ENCODE measurements at places on chromosomes 7 and 10.

DNA sequence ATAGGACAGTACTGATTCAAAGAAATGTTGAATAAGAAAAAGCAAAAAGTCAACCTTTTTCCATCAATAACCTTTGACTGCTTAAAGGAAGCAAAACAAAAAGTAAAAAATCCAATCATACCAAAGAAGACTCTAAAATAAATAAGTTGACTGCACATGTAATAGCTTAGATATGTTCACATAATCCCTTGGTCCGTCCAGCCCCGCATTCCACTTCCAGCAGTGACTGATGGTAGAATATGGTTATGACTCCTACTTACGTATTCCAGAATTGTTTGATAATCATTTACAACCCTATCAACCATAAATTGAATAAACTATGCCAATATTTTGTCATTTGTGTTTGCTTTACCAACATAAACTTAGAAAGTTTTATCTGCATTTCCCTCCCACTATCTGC lies 77.9 kb downstream of the CTNNA3 start:
- no peak for DNase-seq

GRCh38 chr10:6128591-6129251 lies 39.9 kb downstream of the RBM17 start:
- DNase-seq = no peak

GRCh38 chr10:70551971-70552422 lies 50.5 kb downstream of the PRF1 start:
- no peak for DNase-seq

DNA sequence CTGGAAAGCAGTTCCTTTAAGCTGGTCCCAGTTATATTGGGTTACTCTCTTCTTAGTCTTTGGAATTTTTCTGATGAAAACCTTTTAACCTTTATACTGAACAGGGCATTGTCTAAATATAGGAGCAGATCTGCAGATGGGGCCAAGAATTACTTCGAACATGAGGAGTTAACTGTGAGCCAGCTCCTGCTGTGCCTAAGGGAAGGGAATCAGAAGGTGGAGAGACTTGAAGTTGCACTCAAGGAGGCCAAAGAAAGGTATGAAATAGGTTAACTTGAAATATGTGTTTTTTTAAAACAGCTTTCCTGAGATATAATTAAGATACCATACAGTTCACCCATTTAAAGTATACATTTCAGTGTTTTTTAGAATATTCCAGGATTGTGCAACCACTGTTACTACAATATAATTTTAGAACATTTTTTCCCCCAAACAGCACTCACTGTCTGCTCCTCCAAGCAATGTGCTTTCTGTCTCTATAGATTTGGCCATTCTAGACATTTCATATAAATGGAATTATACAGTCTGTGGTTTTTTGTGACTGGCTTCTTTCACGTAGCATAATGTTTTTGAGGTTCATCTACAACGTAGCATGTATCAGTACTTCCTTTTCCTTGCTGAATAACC lies 18.9 kb downstream of the OPTN start:
- no peak for DNase-seq

- DNase-seq = no peak
Measured at GRCh38 chr10:95810198-95810976, 54.4 kb downstream of the ENTPD1 start.

GRCh38 chr10:75347186-75347585 lies 54.4 kb downstream of the ZNF503 start:
- DNase-seq = no peak

DNA sequence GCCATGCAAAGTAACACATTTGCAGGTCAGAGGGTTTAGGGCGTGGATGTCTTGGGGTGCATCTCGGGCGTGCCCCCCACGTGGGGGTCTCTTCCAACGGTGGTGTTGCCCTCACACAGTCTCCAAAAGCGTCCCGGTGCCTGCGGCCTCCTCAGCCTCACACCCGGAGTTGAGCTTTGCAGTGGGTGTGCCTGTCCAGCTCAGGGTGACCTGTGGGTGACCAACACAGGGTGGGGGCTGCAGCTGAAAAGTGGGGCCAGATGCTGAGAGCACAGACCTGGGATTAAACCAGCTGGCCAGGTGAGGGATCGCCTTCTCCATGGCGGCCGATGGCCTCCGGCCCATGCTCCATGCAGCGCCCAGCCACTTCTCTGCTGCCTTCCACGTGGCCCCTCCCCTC lies 63.1 kb downstream of the PWWP2B start:
- no peak for DNase-seq

- no peak for DNase-seq
Measured at GRCh38 chr10:22723343-22723779, 9.0 kb upstream of the PIP4K2A start.

DNA sequence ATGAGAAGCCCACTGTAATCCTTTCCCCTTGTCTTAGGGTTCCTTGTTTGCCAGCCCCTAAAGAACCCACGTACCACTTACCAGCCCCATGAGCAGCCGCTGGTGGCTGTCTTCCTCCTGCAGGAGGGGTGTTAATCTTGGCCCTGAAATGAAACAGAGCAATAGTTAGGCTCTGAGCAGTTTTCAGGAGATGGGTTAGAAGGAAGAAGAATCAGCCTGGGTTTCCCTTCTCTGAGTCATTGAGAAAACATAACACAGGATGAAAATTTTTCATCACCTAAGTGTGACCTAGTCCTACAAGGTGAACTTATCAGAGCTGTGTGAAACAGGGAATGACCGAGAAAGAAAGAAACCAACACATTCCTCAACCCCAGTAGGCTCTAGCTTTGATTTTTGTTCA lies 90.0 kb downstream of the GSAP start:
- peak; percentile 53 for DNase-seq

GRCh38 chr7:139023076-139023475 lies 12.8 kb downstream of the ZC3HAV1L start:
- DNase-seq = no peak

- DNase-seq = peak; percentile 11
Measured at GRCh38 chr10:59903871-59904270, 2.5 kb downstream of the CCDC6 start.

DNA sequence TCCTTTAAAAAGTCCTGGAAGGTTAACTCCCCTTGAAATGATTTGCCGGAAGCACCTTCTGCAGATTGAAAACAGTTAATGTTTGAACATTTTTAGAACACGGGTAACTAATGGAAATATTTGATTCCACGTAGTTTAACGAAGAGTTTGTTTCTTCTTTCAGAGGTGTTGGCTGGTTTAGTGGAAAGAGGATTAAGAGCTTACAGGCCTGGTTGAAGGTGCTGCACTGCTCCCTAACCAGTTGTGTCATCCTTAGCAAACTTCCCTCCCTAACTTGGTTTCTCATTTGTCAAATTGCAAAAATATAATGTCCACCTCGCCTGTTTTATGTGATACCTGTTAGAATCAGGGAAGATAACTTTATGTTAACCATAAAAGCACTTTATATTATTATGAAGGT lies 243.0 kb upstream of the FZD8 start:
- no peak for DNase-seq

DNA sequence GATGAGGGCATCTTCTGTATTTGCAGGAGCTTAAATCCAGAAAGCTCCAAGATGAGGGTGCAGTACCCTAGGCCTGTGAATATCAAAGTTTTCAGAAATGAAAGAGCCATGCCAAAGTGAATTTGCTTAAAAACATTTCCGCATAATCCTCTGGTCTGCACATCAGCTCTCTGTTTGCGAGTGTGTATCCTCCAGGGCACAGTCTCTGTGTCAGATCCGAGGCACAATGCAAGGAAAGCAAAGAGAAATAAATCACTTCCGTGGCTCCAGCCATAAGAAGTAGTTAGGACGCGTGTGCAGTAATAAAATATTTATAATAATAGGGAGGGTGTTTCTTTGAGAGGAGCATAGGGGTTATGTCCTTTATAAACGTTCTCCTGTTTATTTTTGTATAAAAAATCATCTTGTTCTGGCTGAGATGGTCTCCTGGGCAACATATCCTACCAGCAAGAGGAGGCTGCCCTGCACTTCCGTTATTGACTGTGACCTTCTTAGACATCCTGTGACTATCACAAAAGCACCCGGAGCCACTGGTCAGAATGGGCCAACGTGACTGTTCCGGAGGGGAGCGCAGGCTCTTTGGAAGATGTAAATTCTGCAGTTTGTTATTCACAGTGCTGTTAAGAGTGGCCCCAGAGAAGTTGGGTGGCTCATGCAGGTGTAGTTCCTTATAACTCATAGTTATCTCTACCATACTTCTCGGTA lies 667.6 kb upstream of the FOXK1 start:
- no peak for DNase-seq

GRCh38 chr7:34059136-34059828 lies 153.9 kb downstream of the BMPER start:
- peak; percentile 44 for DNase-seq

GRCh38 chr7:51244885-51245284 lies 71.7 kb downstream of the COBL start:
- DNase-seq = no peak

DNA sequence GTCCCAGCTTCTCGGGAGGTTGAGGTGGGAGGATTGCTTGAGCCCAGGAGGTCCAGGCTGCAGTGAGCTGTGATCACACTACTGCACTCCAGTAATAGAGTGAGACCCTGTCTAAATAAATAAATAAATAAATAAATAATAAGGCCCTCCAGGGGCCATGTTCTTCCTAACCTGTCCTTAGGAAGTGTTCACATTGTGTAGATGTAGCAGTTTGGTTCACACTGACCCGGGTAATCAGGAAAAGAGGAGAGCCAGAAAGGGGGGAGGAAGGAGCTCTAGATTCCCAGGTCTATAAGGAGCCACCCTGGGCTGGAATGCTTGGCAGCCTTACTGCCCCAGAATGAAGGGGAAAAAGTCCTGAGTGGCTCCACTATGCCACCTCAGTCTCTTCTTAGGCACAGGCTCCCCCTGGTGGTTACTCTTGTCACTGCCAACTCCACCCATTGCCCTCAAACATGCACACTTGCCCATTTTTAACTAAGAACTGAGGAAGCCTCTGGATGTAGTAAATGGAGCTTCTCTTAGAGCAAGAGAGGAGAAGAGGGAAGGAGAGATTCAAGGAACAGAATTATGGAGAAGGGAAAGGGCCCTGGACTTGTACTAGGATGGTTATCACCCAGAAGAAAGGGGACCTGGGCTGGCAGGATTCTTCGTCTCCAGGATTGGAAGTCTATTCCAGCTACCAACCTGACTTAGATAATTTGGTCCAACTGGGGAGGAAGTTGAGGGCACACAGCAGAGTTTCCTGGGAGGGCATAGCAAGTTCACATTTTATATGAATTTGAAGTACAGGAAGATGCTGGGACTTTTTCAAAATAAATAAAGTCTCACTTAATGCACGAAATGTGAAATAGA lies 7.8 kb downstream of the HPS6 start:
- peak; percentile 61 for DNase-seq

DNA sequence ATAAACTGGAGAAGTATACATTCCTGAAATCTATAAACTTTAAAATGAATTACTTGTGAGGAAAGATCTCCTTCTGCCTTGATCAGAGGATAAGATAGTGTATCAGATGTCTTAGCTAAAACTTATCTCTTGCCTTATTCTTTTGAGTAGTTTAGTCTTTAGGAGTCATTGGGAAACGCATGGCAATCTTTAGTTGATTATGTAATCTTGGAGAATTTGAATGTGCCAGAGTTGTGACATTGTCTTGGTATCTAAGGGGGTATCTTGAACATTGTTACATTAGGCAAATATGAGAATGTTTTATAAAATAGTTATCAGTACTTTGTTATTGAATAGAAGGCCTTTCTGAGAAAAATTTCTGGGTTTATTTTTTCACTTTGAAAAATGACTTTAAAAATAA lies 61.6 kb upstream of the ADRA2A start:
- DNase-seq = no peak

DNA sequence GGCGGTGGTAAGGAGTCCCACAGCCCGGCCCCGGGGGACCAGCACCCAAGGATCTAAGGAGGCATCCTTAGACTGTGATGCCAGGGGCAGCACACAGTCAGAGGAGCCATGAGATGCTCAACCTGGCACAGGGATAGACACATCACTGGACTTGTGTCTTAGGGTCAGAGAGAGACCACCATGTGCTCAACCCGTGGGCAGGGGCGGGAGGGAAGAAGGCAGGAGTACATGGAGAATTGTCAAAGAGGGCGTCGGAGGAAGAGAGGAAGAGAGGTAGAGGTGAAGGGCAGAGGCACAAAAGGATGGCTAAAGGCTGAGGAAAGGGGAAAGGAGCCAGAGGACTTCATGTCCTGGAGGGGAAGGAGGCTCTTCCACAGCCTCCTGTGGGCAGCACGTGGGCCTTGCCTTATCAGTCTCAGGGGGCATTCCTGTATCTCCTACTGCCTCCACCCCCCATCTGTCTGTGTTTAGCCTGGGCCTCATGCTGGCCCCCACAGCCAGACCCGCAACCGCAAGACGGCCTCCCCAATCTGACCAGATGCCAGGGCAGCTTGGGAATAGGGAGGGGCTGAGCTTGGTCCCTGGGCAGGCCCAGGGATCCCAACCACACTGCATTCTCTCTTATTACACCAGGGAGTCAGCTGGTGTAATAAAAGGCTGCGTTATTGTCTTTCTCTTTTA lies 2.2 kb downstream of the ADCY1 start:
- no peak for DNase-seq

GRCh38 chr10:1049425-1049958 lies 573 bp upstream of the IDI1 start:
- DNase-seq = peak; percentile 20

- DNase-seq = no peak
Measured at GRCh38 chr10:7558036-7558435, 108.7 kb downstream of the ITIH5 start.

- DNase-seq = no peak
Measured at GRCh38 chr7:75888464-75889222, 9.8 kb downstream of the RHBDD2 start.

DNA sequence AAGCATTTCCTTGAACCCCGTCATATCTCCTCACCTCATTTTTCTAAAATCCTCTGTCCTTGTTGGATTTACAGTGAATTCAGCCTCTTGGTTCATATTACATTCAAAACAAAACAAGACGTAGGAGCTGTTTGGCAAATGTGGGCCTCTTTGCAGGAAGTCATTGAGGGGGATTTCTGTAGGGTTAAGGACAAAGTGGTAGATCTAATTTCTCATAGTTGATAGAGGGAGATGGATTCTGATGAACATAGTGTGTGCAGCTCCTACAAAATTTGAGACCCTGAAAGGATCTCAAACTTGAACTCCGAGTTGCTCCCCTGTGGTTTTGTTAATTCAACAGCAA lies 682 bp downstream of the TBXAS1 start:
- DNase-seq = no peak

- no peak for DNase-seq
Measured at GRCh38 chr7:158061026-158061630, 526.5 kb downstream of the PTPRN2 start.

DNA sequence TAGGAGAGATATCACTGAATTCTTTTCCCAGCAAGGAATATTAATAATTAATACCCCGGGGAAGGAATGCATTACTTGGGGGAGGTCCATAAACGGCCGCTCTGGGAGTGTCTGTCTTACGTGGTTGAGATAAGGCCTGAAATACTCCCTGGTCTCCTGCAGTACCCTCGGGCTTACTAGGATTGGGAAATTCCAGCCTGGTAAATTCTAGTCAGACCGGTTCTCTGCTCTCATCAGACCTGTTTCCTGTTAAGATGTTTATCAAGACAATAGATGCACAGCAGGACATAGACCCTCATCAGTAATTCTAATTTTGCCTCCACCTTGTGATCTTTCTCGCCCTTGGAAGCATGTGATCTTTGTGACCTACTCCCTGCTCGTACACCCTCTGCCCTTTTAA lies 162.8 kb upstream of the KCND2 start:
- peak; percentile 19 for DNase-seq

Measured in NCI-H226 (cell line).